T-cell (primary cell): ENCODE measurements at places on chromosomes 6 and 20.

GRCh38 chr6:140586426-140587061 is 1212.1 kb upstream of the CITED2 start:
- no peak for DNase-seq

DNA sequence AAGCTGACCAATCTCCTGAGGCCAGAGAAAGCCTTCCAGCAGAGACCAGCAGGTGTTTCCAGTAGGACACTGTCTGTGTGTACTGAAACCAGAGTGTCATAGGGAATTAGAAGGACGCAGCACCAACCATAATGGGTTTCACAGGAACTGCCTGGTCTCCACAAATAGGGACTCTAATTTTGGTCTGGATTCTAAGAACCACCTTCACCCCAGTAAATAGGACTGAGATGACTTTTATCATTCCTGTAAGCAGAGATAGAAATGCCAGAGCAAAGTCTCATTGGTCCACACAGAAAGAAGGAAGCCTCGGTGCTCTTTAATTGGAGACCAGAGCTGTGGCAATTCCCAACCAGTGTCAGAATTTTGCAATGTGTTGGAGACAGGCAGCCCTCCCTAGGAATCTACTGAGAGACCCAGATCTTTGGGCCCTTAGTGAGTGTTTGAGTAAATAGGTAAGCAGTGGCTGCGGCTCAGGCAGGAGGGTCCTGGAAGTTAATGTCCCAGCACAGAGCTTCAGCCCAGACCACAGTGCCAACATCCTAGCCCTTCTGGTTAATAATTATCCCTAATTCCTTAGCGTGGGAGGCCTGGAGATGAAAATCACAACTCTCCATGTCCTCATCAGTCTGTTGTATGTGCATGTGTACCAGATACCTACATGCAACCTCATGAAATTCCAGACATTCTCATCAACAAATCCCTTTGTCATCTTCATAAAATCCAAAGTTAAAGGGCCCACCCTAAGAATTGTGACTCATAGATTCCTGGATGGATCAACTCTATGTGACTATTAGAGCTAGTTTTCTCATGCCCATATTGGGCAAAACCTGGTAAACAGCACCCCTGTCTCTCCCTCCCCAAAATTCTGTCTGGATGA is 81.2 kb downstream of the UNC5CL start:
- DNase-seq = no peak

DNA sequence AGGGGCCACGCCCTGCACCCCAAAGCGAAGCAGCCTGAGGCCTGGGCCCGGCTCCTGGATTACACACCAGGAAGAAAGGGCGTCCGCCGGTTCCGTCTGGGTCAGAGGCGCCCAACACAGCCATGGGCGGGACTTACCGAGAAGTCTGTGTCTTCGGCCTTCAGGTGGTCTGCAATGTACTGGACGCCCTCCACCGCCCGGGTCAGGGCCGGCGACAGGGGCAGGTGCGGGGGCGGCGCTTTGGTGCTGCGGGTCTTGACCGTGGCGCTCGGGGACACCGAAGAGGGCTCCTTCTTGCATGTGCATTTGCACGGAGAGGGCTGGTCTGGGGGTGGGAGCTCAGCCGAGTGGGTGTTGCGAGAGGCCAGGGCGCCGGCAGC is 11.6 kb downstream of the CHRNA4 start:
- no peak for DNase-seq

DNA sequence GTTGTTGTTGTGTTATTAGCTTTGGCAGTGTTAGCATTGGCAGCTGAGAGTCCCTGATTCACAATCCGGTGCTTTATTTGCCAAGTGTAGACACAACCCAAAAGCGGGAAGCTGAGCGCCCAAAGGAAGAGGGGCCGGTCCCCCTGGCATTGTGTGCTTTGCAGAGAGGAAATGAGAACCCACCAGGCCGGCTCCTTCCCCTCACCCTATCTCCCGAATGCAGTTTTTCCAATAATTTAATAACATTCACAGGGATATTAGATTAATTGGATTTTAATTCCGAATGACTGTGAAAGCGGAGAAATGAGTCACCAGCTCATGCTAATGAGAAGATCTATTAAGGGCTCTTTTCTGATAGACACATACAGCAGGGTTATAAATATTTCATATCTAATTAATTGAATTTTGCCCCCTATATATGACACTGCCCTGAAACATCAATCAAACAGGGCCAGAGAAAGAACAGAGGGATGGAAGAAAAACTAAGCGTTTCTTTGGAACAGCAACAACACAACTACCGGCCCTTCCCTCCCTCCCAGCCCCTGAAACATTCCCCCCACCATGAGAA is 143.8 kb downstream of the MBOAT1 start:
- no peak for DNase-seq

- DNase-seq = no peak
Measured at GRCh38 chr20:33322456-33322855, 39.4 kb downstream of the BPIFB1 start.

DNA sequence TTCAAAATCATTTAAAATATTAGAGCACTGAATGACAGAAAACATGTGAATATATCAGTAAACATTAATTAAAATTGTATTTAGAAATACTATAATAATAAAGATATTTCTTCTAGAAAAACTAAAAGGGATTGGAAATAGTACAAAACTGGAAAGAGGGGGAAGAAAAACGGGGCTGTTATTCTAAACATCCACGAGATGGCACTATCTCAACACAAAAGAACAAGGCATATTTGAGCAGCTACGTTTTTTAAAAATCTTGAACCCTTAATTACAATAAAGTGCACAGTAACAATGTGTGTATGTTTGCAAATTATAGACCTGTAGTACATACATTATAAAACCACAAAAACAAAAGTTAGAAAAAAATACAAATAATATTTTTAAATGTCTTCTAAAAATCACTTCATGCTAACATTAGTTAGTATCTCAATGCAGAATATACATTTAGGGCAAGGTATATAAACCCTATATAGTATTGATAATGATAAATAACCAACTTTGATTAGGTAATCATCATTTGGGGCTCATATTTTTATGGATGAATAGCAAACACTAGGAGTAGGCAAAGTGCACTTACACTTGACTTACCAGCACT is 42.5 kb upstream of the PNISR start:
- DNase-seq = no peak

DNA sequence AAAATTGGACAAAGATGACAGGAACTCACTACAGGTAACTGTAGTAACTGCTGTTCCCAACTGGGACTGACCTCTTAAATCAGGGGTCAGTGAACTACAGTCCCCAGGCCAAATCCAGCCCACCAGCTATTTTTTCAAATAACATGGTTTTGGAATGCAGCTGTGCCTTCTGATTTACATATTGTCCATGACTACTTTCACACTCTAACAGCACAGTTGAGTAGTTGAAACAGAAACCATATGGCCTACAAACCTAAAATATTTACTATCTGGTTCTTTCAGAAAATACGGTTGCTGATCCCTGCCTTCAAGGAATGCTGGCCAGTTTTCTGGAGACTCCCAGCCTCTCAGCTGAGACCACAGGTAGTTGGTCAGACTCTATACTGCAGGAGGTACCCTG is 196.9 kb upstream of the PRND start:
- DNase-seq = no peak
